ENCODE measurements at places on chromosomes 2 and 18.

GRCh38 chr2:189297446-189297845, 117.9 kb upstream of the COL5A2 start:
- no peak for DNase-seq

DNA sequence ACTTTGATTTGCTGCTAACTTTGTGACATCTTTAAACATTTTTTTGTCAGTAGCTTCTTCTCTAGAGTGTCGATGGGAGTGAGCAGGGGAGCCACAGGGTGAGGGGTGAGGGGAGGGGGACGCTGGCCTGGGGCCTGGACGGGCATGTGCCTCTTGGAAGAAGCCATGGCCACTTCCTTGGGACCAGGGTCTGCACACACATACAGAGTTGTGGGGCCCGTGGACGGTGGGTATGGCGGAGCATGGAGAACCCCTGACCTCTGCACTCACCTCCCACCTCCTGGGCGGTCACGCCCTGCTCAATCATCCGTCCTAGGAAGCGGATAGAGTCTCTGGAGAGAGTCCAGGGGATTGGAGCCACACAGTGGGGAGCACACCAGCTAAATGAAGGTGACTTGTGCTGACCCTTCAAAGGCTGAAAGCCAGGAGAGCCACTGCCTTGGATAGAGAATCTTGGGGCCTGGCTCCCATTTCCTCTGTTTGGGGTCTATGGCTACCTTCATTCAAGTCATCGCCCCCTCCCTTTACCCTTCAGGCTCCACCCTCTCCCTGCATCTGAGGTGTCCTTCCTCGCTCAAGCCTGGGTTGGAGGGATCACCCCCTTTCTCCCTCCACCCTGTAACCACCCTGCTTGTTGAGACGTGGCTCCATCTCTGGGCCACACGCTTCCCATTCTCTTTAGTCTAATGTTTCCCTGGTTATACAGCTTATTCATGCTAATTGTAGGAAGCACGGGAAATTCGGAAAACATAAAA, 63.9 kb upstream of the HAAO start:
- no peak for DNase-seq

GRCh38 chr2:49753344-49753985, 599.1 kb upstream of the FSHR start:
- DNase-seq: no peak

GRCh38 chr2:48397281-48397680, 132.7 kb upstream of the STON1 start:
- no peak for DNase-seq

GRCh38 chr18:36942264-36942663, 113.3 kb downstream of the KIAA1328 start:
- DNase-seq: no peak

DNA sequence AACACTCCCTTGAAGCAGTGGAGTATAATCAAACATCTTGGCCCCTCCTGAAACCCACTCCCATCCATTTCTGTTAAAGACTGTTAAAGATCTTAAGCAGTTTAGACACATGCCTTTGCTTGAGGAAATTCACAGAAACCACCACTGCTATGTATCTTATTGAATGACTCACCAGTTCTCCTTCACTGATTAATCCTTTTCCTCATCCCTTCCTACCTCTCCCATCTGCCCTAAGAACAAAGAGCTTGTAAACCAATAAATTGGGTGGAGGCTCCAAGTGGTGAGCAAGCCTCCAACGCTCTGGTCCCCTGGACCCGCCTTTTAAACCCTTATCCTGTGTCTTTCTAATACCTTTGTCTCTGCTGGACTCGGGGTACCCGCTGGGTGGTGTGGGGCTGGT, 746.1 kb downstream of the LRP1B start:
- no peak for DNase-seq

DNA sequence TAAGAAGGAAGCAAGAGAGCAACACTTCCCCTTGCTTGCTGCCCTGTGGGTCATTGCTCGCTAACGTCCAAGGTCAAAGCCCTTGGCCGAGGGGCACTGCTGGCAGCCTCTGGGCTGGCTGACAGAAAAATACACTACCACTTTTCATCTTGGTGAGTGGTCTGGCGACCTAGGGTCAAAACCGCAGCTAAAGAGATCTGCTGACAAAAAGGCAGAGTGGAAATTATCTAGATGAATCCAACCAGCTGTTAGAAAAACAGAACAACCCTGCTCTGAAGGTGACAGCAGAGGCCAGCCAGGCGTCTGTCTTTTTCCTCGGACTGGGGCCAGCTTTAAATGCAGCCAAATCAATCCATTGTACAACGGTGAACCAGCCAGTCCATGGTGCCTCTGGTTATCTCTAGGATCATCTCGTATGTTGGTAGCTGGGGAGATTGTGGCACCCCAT, 92.6 kb downstream of the CD8B2 start:
- DNase-seq: no peak

DNA sequence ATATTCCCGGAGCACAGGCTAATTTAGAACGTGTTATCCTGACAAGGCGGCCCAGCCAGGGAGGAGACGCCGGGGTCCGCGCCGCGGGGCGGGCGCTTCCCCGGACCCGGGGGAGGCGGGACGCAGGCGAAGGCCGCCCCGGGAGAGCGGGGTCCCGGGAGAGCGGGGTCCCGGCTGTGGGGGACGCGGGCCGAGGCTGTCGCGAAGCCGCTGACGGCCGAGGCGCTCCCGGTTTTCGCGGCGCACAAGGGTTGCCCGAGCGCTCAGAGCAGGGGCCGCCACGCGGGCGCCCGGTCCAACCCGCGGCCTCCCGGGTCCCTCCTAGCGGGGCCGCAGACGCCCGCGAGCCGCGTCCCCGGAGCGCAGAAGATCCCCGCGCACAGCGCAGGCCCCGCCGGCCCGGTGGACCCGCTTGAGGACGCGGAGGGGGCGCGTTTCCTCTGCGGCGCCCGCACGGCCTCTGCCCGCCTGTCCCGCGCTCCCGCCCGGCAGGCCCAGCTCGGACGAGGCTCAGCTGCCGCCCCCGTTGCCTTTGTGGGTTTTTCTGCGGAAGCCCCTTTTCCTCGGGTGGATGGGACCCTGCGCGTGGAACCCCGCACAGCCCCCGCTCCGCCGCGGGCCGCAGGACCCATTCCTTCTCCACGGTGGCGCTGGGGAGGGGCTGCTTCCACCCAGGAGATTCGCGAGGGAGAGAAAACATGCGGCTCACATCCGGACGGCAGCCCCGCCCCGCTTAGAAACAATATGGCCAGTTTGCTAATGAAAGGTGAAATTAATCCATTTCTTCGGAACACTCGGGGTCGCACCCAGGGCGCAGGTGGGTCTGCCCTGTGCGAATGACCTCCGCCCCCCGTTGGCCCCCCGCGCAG, 9.6 kb upstream of the KCNG2 start:
- DNase-seq: no peak

- no peak for DNase-seq
Observed at GRCh38 chr2:7119132-7119835, 202.1 kb downstream of the RNF144A start.

- DNase-seq: no peak
Observed at GRCh38 chr18:250685-251084, 17.2 kb downstream of the THOC1 start.

DNA sequence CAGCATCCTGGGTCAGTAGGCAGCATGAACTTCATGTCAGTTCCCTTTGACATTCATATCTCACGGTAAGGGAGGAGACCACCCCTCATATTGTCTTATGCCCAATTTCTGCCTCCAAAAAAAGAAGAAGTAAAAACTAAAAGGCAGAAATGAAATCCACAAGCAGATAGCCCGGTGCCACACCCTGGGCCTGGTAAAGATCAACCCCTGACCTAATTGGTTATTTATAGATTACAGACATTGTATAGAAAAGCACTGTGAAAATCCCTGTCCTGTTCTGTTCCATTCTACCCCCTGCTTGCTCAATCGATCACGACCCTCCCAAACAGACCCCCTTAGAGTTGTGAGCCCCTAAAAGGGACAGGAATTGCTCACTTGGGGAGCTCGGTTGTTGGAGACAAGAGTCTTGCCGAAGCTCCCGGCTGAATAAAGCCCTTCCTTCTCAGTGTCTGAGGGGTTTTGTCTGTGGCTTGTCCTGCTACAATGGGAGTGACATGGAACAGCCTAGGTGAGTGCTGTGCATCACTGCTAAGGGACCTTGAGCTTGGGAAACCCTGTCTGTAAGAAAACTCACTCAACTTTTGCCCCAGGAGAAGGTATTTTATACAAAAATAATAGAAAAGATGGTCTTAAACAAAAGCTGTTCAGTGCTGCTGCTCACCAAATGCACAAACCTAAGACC, 11.1 kb downstream of the NDUFV2 start:
- no peak for DNase-seq

DNA sequence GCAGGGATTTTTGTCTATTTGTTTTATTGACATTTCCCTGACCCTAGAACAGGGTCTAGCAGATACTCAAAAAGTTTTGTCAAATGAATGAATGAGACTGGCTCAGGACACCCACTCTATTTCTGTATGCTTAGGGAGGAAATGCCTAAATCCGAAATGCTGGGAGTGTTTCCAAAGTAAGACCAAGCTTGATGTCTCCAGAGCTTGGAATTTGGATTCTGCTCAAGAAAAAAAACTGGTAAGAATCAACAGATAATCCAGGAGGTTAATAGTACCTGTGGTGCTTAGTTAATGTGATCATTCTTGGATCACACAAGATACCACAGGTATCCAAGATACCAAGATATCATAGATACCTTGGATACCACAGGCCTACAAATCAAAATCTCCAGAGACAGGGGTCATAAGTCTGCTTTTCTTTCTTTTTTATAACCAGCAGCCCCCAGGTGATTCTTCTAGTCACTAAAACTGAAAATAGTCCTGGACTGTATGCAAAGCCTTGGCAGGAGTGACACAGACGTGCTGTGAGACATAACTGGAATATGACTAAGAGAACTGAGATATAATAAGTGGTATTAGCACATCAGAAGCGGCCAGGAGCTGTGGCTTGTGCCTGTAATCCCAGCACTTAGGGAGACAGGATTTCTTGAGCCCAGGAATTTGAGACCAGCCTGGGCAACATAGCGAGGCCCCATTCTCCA, 39.9 kb upstream of the SP3 start:
- DNase-seq: no peak

DNA sequence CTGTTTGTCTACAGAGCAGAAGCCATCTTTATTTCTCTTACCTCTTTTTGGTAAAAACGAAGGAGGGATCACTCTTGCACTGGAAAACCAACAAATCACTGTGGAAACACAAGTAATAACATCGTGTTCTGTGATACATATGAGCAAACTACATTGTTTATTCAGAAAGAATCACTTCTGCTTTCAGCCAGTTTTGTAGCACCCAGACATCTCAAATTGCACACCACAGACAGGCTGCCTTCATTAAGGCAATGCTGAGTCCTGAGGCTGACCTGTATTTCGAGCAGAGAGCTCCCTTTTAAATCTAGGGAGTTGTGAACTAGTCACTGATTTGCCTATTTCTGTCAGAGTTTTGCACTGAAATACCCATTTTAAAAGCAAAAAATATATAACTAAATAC, 1003.2 kb upstream of the FAM98A start:
- DNase-seq: no peak

DNA sequence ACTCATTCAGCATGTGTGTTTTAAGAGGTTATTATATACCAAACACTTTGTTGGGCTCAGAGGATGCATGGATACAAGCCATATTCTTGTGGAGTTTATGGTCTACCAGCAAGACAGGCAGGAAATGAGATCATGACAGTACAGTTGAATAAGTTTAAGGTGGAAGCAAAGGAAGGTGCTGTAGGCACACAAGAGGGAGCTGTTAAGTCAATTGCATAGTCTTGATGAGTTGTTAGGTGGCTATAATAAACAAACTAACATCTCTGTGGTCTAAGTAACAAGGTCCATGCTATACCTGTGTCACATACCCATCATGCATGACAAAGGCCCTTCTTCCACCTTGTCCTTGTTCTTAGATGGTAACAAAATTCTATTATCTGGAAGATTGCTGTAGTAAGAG, 538.3 kb downstream of the CNTNAP5 start:
- DNase-seq: no peak

DNA sequence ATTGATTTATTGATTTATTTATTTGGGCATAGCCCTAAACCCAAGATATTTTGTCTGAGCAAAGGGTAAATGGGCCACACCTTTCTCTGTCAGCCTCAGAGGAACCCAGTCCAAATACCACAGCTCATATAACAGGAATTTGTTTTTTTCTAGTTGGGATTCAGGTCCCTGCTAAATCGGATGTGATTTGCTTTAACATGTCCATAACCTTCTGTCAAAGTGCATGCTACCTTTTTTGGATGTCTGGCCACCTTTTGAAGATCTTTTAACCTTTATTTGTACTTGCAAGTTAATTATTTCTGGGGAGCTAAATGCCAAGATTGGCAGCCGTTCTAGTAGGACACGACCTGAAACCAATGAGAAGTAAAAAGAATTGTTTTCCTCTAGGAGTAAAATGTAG, 303.2 kb upstream of the UBE2E3 start:
- DNase-seq: no peak
